NCI-H345 (cell line): ENCODE measurements at places on chromosomes 11 and 22.
A peak's percentile ranks its signal among the peaks of the same experiment; 100 is the strongest.

GRCh38 chr11:33701302-33702230 lies 940 bp upstream of the C11orf91 start:
- peak; percentile 47 for DNase-seq

DNA sequence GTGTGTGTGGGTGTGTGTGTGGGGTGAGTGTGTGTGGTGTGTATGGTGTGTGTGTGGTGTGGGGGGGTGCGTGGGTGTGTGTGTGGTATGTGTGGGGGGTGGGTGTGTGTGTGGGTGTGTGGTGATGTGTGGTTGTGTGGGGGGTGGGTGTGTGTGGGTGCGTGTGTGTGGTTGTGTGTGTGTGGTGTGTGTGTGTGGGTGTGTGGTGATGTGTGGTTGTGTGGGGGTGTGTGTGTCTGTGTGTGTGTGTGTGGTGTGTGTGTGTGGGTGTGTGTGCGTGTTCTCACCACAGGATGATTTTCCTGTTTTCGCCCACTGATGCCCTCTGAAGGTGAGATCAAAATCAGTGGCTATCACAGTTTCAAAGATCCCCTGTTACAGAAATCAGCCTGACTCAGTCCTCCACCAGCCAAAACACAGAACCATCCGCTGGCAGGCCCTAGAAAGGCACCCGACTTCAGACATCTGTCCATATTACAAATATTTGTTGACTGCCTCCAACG lies 24.7 kb downstream of the CPT1A start:
- no peak for DNase-seq

DNA sequence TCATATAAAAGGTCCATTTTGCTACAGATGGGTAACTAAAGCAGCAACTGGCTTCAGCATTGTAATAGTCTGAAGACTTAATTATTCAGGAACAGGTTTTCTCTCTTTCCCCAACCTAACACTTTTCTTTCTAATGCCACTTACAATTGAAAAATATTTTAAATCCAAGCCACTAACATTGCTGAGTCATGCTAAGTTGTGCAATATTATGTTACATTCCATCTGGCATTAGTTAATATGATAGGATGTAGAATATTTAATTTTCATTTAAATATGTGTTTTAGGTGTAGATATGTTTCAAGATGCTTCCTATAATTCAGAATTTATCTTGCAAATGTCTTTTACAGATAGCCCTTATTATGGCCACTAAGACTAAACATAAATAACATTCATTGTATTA lies 98.6 kb downstream of the KIF18A start:
- DNase-seq = no peak

- no peak for DNase-seq
Measured at GRCh38 chr22:24189249-24190158, 8.2 kb downstream of the SUSD2 start.

DNA sequence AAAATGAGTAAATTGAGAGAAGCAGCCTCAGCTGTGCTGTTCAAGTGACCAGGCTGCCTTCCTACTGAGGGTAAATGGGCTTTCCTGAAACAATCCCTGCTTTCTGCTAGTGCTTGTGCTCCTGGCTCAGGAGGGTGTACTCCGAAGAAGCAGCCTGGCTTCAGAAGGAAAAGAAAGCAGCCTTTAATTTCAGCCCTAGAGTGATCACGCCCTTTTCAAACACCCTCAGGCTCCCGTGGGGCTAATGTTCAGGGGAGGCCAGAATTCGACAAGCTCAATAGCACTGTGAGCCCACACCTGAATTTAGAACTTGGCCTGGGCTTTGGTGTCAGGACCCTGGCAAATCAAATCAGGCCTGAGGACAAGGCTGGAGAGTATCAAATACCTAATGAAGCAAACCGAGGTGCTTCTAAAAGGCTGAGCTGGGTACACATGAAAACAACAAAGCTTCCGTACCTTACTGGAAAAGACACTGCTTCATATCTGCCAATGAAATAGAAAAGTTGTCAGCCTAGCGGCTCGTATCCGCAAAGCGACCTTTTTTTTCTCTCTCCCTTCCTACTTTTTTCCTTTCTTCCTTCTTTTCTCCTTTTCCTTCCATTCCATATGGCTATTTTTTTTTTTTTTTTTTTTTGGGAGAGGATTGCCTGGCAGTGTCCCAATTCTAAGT lies 387.8 kb downstream of the SOX6 start:
- peak; percentile 9 for DNase-seq

DNA sequence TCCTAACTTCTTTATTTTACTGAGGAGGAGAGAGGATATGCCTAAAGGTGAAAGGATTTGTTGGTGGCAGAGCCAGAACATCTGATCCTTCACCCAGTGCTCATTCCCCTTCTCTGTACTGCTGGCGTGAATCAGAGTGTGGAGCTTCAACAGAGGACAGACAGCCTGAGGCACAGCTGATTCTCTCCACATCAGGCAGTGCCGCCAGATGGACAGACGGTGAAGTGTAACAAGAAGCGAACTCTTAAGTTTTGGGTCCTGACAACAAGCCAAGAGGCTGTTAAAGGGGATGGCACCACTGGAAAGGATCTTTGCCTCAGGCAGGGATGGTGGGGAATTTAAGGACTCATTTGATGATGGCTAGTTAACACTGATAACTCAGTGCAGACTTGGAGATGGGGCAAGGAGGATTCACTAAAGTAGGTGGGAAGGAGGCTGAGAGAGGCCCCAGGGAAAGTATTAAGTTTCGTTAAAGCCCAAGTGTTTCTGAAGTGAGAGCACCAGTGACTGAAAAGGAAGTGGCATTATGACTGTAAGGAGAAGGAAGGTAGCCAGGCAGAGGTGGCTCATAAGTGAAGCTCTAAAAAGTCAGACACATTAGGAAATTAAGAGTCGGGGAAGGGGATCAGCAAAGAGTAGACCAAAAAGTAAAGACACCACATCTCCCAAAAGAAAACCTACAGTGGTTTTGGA lies 81.3 kb downstream of the CLPB start:
- no peak for DNase-seq
